ENCODE measurements at places on chromosomes 4 and X.
A peak's percentile ranks its signal among the peaks of the same experiment; 100 is the strongest.

DNA sequence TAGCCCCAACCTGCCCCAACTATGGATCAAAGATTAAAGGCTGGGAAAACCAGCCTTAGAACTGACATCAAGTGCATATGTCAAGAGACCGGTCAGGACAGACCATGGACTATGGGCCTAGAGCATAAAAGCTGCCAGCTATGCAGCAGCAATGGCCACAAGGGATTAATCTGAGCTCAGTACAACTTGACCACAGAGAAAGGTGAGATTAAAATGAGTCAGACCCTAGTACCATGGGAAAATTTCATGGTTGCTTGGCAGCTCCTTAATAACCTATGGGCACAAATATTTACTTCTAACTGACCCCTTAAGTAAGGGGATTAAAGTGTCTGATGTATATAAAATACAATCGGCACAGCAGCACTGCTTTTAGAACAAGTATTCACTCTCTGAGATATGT is 54.4 kb downstream of the CBR4 start:
- no peak for DNase-seq

GRCh38 chrX:107626481-107626880 is 1.8 kb upstream of the PRPS1 start:
- DNase-seq: no peak

DNA sequence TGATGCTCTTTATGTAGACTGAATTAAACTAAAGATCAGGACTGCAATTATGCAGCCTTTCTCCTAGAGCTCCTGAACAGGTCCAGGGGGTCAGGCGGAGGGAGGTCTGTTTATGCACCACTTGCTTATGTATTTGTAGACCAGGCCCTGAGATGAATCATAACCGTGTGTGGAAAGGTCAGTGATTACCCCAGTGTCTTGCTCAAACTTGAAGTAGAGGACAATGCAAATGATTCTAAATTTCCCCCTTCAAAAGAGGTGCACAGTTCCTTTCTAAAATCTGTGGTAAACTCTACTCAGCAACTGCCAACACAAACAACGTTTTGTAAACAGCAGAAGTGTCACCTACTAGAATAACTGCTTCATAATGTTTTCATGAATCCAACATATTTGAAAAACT is 13.0 kb upstream of the TBC1D9 start:
- no peak for DNase-seq

DNA sequence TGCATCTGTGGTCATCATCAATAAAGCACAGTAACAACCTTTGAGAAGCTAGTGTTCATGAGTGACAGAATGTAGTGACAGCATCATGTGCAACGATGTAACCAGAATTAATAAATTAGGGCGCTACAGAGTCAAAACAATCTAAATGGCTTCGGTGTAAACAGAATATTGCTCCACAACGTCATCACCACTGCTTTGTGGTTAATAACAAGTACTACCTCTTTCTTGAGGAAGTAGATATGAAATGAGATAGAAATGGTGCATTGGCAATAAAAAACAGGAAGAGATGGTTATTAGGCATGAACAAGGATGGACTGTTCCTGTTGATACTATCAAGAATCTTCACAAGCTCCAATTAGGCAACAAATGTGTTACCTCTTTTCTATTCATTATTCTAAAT is 8.7 kb upstream of the PDHA2 start:
- DNase-seq: no peak

GRCh38 chr4:133585323-133585722 is 436.2 kb downstream of the PCDH10 start:
- DNase-seq: no peak

GRCh38 chrX:46381630-46382029 is 163.6 kb downstream of the ZNF674 start:
- DNase-seq: peak; percentile 0

GRCh38 chr4:41241919-41242318 is 14.8 kb upstream of the UCHL1 start:
- DNase-seq: no peak

- no peak for DNase-seq
Measured at GRCh38 chrX:150694738-150695410, 1.7 kb downstream of the MTMR1 start.

GRCh38 chr4:15427701-15428100 is at the start of gene C1QTNF7:
Gene C1QTNF7 (plus strand): TSS chr4:15428033. CDS start chr4:15435744, 7,711 bp downstream.
- no peak for DNase-seq

DNA sequence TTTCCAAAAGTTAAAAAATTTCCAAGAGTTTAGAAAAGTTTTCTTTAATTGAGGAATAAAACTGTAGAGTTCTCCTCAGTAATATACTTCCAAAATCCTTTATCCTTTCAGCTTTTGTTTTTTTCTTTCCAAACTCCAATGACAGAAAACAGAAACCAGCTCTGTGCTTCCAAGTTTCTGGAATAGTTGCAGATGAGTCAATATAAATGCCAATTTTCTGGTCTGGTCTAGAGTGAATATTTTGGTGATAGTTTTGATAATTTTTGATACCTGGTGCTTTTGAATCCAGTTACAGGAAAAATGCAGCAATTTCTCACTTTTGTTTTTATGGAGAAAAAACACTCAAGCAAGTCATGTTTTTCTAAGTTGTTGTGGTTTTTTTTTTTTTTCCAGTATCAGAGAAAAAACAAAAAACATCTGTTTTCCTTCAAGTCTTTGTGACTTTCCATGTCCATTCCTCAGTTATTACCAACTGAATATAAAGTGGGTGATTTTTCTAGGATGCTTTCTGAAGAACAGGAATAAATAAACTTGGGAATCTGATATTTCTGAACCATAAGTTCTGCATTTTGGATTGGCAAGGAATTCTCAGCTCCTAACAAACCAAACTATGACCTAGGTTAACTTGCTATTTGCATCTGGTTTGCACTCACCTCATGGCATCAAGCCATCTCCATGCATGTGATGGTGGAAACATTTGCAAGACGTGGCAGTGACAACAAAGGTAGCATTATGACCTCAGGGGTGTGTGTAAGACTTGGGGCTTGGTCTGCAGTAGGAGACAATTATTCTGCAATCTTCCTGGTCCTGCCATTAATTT is 139.1 kb downstream of the VEGFC start:
- DNase-seq: no peak

GRCh38 chr4:17811078-17811603 is 362 bp downstream of the NCAPG start:
- DNase-seq: peak; percentile 26

- DNase-seq: no peak
Measured at GRCh38 chr4:4320528-4320927, 30.5 kb downstream of the ZBTB49 start.

DNA sequence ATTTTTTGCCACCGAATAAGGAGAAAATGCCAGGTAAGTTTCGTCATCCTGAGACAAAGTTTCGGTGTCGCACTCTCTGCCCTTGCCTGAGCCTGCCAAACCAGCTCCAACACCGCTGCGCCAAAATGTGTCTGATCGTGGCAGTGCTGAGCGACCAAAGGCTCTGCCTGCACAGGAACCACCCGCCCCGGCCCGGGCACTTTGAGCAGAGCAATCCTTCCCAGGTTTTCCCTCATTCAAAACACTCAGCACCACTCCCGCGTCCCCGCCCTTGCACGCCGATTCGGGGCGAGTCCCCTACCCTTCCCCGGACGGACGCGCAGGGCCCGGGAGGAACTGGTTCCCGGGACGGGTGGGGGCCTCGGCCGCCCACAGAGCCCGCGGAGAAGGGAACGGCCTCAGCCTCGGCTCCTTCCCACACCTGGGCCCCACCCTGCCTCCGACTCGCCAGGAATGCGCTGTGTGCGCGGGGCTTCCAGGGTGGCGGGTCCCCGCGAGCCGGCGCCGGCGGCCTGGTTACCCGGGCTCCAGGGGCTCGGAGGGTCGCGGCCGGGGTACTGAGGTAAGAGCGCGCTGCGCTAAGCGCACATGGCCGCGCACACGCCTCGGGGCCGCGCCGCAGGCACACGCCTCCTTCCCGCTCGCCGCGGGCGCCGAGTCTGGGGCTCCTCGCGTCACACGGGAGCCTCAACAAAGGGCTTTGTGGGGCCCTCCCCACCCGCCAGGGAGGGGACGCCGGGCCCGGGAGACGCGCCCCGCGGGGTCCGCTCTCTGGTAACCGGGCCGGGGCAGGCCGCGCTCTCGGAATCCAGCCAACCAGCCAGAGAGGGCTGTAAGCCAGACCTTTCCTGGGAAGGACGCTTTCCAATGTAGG is at the start of gene C4orf36:
Gene C4orf36 (minus strand): TSS at position 661 of the 874 bp plus-strand sequence. CDS start 902 bp downstream, outside the sequence.
- DNase-seq: peak; percentile 87

DNA sequence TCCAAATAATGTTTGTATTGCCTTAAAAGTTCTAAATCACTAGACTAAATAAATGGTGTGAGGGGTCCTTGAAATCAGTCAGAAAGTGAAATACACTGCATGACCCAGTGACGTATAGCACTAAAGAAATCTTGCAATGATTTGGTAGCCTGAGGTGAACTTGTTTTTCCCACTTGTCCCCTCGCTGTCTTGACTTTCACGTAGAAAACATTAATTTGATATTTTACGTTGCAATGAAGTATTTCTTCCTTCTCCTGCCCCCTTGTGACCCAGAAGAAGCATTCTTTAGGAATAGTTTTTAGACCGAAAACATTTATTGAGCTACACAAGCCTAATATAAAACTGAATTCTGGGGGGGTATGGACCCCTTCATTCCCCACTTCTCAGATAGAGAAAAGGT is 3.7 kb downstream of the KLB start:
- no peak for DNase-seq

DNA sequence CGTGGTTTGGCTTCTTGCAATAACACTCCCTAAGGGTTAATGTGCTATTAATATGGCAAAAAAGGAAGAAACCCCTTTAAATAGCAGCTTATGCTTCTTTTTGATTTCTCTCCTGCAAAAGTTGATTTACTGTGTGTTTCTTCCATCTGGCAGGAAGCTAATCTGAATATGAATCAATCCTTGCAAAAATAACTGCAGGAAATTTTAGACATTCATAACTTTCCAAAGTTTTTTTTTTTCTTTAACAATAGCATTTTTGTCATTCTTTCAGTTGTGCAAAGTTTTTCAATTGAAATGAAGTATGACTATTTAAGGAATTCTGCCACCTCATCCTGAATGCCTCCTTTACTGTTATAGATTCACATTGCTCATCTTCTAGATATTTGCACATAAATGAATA is 115.6 kb downstream of the SPANXA1 start:
- no peak for DNase-seq

GRCh38 chrX:120310861-120311726 is at the start of gene TMEM255A:
Gene TMEM255A (minus strand): TSS chrX:120311461. CDS start chrX:120311309, 152 bp downstream.
- DNase-seq: peak; percentile 73

DNA sequence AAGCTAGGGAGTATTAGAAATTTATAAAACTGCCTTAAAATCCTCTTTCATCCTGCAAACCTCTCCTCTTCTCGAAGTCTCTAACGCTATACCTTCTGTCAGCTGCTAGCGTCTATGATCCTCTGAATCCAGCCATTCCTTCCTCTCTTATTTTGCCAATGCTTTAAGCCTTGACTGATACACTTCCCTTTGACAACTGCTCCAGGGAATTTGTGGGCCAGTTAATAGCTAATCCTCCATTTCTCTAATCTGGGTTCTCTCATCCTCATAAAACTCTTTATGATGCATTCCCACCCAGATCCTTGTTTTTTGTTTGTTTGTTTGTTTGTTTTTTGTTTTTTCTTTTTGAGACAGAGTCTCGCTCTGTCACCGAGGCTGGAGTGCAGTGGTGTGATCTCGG is 293.6 kb upstream of the PUDP start:
- DNase-seq: no peak

GRCh38 chr4:73051625-73052024 is 17.9 kb downstream of the COX18 start:
- no peak for DNase-seq

- DNase-seq: no peak
Measured at GRCh38 chrX:9555354-9555753, 90.5 kb downstream of the TBL1X start.

DNA sequence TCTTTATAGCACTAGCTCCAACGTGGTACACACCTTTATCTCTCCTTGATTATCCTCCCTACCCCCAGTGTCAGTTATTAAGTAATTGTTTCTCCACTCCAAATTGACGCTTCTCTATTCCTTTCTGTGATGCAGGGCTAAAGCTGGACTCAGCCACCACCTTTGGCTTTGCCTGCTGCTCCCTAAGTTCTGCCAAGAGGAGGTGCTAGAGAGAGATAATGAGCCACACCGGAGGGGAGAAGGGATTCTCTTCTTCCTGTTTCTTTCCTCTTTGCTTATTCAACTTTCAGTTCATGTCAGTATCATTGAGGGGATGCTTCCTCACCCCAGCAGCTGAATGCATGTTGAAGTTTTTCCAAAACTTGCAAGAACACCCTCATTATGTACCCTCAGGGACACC is 176.5 kb downstream of the GBA3 start:
- DNase-seq: no peak

DNA sequence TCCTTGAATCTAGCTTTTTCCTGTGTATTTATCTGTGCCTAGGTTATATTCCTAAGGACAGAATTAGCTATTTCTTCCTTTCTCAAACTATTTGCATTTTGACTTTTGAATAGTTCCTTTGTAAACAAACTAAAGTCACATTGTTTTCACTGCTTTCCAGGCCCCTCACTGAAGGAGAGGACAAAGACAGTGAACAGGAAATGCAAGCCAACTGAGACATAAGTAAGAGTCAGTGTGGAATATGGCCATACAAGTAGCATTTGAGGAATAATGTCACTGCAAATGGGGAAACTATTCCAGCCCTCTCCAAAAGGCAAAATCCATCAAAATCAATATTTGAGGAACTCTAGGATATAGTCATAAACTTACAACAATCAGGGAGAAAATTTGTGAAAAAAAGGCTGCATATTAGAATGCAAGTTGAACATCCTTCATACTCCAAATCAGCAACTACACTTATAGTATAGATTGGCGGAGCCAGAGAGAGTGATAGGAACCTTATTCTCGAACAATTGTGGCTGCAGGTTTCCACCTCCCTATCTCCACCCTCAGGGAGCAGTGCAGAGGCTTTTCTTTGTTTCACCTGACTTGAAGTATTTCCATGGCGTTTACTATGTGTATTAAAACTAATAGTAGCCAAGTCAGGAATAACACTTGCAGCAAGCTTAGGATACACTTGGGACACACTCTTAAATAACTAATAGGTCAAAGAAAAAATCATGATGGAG is 1110.4 kb upstream of the ADGRL3 start:
- no peak for DNase-seq

DNA sequence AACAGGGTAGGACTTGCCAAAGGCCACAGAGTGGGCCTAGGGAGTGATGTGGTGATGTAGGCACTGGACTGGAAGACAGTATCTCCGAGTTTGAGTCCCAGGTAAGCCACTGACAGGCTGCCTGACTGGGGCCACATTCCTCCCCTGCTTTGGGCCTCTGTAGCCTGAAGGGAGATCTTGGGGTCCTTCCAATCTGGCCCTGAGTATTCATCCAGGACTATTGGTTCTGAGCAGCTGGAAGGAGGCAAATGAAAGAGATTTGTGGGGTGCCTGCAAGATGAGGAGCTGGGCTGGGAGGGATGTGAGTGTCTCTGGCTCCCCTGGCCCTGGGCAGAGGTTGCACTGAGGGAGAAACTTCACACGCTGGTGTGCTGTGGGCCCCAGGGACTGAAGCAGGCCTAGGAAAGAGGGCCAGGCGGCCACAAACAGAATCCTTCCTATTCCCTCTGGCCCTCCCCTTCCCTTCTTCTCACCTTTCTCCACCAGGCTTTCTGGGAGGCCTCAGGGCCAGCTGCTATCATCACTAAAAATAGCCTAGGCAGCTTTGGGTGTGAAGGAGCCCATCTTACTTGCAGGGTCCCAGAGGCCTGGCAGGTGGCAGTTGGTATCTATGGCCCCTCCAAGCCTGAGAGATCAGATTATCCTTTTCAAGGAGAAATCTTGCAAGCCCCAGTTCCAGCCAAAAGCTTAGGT is 70.1 kb downstream of the PJA1 start:
- no peak for DNase-seq
